T47D (cell line): ENCODE measurements at places on chromosomes 4 and X.

DNA sequence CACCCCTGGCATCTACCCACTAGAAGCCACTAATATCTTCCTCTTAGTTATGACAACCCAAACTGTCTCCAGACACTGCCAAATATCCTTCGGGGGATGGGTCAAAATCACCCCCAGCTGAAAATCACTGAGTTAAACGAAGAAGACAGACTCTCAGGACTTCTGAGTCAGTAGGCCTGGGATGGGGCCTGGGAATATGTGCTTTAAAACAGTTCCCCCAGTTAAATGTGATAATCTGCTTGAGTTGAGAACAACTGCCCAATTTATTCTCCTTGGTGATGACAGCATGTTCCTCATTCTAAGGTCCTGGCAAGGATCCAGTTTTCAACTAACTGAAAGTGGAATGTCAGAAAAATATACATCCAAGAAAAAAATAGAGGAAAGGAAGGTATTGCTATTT, 52.4 kb downstream of the CBLL2 start:
- no peak for DNase-seq

DNA sequence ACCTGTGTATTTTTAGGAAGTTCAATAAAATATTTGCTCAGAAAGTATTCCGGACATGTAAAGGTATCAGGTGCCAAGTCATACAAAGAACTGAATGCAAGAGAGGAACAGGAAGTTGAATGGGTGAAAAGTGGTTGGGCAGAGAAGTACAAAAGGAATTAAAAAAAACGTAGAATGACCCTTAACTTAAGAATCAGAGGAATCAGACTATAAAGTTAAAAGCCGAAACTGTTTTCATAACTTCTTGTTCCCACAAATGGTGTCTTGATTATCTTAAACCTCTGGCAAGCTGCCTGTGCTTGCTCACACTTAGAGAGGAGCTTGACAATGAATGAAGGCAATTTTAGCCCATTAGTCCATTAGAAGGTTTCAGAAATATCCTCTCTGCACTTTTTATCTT, 81.6 kb upstream of the HHIP start:
- DNase-seq, result no peak

DNA sequence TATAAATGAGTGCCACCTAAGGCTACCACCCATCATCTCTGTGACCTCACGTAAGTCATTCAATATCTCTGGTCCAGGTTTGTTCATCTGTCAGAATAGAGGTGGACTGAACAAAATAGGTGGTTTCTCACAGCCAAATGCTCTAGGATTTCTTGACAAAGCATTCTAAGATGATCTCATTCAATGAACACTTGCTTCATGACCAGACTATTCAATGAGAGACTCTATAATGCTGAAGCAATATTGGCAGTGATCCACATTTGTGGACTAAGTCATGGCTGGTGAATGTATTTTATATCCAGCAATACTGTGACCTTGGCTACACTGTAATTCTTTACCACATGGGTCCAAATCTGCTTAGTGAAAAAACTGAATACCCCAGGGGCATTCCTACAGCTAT, 37.9 kb downstream of the LDB2 start:
- DNase-seq, result no peak

GRCh38 chrX:7154041-7154597, 6.2 kb upstream of the PUDP start:
- DNase-seq, result no peak

GRCh38 chr4:76874176-76874575, 23.8 kb downstream of the SOWAHB start:
- no peak for DNase-seq

DNA sequence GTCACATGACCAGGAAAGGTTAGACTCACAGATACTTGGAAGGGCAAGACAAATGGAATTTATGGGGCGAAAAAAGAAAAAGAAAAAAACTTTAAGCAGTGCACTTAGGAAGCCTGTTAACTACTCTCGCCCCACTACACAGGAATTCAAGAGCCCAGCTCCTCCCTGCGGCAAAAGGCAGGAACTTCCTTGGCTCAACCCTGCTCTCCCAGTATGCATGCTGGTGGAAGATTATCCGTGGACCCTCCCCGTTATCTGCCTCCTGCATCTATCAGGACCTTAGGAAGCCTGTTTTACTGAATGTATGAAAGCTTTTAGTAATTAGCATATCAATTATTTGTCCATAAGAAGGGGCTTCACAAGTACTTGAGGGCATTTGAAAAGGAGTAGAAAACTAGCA, 40.1 kb upstream of the RPA4 start:
- no peak for DNase-seq

GRCh38 chr4:142549726-142550463, 296.2 kb downstream of the INPP4B start:
- no peak for DNase-seq

DNA sequence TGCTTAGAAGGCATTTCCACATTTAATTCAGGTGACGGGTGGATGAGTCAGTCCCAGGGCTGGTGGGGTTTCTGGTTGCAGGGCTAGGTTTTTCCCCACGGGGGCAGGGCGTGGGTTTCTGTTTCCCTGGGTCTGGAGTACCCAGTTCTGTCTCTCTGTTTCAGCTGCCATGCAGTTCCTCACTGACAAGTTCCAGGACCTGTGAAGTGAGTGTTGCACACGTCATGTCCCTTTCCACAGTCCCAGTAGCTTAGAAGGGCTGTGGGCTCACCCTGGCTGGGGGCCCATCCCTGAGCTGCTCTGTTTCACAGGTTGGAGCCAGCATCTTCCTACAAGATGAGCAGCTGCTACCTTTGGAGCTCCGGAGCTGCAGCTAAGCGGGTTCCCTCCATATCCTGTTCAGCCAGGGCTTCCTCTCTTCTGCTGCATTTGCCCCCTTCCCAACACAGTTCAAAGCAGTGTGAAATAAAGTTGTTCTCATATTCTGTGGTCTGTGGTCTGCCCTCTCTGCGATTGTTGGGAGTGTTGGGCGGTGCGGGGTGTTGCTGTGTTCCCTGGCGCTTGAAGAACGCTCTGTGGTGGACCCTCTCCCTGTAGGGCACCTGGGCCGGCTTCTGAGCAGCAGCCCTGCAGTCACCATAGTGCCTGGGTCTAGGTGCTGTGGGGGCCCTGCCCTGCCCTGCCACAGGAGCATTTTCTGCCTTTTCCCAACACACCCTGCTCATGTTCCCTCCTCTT, 3.9 kb downstream of the LOC101059915 start:
- no peak for DNase-seq

DNA sequence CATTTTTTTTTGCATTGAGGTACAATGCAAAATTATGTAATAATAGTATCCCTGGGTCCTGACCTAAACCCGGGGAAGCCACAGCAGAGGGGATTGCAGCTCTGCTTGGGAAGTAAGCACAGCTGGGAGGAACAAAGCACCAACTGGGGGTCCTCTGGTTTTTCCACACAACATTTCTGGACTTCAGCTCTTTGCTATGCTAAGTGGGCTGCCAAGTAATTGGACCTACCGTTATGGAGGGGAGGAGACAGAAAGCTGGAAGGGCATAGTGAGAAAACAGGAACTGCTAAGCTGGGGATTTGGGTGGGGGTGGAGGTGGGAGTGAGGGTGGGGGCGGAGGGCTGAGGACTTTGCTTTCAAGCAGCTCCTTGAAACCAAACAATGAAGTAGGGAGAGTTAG, 183.3 kb downstream of the ZIC3 start:
- DNase-seq, result no peak

- no peak for DNase-seq
These were observed 5.1 kb upstream of the SPON2 start for GRCh38 chr4:1177274-1178141.

DNA sequence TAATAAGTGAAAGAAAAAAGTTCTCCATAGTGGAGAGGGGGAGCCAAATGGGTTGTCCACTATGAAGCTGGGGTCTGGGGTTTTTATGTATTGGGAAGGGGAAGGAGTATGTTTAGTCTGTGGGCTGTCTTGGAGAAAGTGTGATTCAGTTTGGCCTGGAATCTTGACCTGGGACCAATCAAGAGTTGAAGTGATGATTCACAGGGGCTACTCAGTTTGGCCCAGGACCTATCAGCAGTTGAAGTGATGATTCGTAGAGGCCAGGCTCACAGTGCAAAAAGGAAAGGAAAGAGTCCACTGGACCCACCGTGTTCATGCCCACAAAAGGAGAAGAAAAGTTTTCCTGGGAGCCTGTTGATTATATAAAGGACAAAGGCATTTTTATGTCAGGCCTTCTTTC, 47.3 kb upstream of the RAB9B start:
- no peak for DNase-seq

DNA sequence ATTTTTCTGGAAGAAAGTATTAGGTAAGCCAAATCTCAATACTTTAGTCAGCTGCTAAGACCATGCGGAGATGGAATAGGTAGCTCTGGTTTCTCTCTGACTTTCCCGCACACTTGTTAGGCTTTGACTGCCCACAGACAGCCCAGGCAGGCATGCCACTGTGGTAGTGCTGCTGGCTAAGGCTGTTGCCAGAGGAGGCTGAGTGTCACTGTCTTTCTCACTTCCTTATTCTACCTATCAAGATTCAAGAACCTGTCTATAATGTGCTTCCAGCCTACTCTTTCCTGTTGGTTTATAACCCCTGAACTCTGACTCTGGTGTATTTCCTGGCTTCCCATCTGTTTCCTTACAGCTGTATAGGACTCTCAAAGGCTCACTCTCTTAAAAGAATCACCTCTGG, 81.8 kb upstream of the TRPC5 start:
- no peak for DNase-seq

GRCh38 chr4:65983061-65983460, 312.8 kb upstream of the EPHA5 start:
- DNase-seq, result no peak

DNA sequence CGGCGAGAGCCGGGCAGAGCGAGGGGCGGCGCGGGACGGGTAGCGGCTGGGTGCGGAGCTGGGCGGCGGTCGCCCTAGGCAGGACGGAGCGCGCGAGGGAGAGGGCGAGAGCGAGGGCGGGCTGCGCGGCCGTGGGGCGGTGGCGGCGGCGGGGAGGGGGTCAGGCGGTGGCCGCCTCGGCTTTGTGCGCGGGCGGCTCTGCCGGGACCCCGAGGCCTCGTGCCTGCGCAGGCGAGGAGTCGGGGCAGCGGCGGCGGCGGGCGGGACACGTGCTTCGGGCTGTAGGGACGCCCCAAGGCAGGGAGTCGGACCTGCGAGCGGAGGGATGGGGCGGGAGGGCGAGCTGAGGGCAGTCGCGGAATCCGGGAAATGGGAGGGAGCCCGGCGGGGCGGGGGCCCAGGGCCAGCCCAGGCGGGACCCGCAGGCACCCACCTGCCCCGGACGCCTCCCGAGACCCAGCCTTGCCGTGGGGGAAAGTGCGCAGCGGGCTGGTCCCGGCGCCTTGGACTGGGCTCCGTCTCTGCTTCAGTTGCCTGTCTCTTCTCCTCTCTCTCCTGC, 465 bp downstream of the BMPR1B start:
- no peak for DNase-seq

DNA sequence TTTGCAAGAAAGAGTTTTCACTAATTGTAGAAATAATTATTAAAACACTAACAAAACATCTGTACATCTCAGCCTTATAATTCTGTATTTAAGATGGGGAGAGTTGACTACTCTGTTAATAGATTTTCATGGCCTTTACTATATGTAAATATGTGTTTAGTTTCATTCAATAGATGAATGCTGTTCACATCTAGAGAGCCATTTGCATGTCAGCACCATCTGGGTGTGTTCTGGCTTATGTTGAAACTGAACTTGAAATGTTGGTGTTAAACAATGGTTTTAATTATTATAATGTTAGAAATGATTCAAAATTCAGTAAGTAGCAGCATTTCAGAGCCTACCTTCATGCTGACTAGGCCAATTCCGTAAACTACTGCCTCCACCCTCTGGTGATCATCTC, 102.5 kb upstream of the ADAD1 start:
- no peak for DNase-seq

- no peak for DNase-seq
These were observed 287.8 kb downstream of the RAPGEF2 start for GRCh38 chr4:159390648-159391047.

DNA sequence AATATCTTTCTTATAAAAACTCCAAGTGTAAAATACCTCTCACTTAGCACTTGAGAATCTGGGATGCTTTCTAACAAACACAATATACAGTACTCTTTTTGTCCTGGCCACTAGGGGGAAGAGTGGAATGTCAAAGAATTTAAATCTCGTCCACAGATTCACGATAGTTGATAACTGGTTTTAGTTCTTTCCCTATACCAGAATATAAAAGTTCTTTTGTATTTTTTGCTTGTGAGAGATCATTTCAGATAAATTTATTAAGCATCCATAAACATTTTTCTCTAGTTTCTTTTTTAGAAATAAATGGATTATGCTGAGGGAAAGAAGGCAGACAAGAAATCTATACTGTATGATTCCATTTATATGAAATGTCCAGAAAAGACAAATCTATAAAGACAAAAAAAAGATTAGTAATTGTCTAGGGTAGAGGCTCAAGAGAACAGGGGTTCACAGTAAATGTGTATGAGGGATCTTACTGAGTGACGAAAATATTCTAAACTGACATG, 50.4 kb downstream of the MGARP start:
- peak; percentile 7 for DNase-seq

- no peak for DNase-seq
These were observed 83.0 kb downstream of the SYTL5 start for GRCh38 chrX:38089173-38089982.

- no peak for DNase-seq
These were observed 129.7 kb downstream of the TMEM164 start for GRCh38 chrX:110132450-110133114.

DNA sequence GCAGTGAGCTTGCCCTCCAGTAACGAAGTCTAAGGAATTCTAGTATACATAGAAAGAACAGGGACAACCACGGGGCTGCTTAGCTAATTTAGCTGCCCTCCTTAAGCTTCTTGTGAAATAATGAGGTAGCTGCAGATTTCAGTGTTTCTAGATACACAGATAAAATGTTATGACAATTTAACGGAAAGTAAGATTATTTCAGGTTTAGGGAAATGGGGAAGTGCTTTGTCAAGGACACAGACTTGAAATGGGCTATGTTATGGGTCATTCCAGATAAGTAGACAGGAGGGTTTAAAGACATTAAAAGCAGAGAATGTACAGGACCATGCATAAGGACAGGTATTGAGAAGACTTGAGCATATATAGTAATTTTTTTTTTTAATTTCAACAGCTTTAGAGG, 34.2 kb upstream of the ZNF518B start:
- no peak for DNase-seq

GRCh38 chr4:143230683-143231082, 46.0 kb downstream of the USP38 start:
- DNase-seq, result no peak

DNA sequence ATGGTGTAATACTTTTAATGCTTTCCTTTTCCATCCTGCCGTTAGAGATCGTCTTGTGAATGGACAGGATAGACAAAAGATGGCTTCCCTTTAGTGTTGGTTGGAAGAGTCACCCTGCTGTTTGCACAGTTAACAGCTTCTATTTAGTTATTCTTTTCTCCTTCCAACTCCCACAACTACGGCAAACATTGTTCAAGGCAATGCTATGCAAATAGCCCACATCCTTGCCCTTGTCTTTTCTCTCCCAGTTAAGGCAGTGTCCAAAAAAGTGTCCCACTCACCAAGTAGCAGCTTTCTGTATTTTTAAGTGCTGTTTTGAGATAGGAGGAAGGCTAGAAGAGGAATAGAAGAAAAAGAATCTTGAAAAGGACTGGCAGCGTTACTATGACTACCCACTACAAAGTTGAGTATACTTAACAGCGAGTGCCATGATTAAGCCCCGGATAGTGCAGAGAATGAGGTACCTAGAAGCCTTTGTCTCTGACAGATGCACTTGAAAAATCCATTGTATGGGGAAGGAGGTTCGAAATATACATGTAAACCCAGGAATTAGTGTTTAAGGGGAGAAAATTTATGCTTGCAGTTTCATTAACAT, 12.1 kb upstream of the RUFY3 start:
- DNase-seq, result no peak
